ENCODE measurements at places on chromosomes 7 and 10.
A peak's percentile ranks its signal among the peaks of the same experiment; 100 is the strongest.

GRCh38 chr7:36523371-36524101 lies 133.9 kb downstream of the ANLN start:
- no peak for DNase-seq

GRCh38 chr10:22477334-22478287 lies 132.3 kb downstream of the SPAG6 start:
- DNase-seq, result no peak

DNA sequence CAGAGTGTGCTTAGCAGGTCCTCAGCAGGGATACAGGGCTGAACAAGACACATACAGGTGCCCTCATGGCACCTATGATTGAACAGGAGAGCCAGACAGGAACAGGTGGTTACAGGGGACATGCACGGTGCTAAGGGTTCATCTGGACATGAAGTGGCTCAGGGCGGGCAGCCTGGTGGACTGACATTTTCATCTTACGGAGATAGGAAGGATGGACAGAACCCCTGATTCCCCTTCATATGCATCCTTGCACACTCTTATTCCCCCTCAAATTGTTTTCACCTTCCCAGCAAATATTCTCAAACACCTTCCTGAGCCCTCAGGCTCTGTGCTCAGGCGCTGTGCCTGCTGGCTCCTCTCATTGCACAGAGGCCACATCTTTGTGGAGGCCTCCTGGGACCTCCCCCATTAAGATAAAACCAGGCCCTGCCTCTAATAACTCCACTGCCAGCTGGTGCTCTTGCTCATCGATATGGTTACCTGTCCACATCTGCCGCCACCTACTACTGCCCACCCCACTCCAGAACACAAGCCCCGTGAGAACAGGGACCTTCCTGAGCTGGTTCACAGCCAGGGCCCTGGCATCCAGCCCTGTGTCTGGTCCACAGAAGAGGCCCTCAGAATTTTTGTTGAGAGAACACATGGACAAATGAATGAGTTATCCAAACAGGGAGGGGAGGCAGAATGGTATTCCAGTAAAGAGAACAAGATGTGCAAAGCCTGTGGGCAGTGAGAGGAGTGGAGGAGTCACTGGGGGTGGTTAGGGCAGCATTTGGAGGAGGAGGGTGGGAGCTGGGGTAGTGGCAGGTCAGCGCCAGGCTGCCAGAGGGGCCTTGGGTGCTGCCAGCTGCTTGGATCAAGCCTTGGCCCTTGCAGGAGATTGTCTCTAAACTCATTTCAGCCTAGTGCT lies 68.9 kb upstream of the AQP1 start:
- DNase-seq, result peak; percentile 3

DNA sequence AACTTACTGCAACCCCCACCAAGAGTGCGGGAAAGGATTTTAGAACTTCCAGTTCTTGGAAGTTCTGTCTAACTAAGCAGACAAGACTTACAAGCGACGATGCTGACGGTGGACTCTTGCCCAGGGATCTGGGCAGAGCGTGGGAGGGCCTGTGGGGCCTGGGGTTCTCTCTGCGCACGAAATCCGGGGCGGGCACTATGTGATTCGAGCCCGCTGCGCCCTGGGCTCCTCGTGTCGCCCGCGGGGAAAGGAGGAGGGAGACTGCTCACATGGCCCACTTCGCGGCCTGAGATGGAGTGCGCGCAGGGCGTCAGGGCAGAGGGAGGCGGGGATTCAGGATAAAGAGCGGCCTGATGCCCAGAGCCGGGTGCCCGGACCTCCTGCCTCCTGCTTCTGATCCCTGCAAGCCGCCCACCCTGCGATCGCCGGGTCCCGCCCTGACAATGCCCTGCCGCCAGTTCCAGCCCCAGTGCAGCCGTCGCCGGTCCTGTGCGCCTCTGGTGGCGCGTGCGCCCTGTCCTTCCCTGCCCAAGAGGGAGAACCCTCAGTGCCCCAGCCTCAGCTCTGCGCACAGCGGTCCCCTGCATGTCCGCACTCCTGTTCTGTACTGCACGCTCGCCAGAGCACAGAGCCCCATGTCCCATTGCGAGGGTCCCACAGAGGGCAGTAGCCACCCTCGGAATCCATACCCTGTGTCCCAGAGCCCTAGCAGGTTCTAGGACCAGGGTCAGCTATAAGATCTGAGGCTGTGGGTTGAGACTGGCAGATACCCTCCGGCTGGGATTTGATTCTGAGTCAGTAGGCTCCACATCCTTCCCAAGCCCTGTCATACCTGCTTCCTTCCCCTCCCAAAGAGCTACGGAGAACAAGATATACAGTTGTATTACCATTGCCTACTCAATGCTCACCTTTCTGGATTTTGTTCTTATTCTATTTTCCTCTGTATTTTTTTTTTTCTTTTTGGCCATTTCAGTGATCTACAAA lies 99.4 kb upstream of the TMEM106B start:
- DNase-seq, result peak; percentile 26

DNA sequence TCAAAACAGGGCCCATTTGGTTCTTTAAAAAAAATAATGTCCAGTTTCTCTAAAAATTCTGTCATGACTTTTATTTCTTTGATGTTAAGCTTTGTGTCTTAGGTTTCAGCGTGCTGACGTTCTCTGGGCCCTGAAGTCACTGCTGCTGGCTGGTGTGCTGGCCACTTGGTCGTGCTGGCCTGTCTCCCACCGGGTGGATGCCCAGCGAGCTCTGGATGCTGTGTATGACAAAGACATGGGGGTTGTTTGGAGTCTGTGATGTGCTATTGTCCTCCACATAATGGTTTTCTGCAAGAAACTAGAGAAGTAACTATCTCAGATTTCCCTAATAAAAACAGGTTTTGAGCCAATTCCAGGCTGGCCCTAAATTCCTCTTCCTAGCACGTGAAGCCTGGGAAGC lies 9.5 kb upstream of the IDI2 start:
- DNase-seq, result no peak

- DNase-seq, result no peak
Observed at GRCh38 chr7:132417103-132417906, 159.0 kb downstream of the PLXNA4 start.

DNA sequence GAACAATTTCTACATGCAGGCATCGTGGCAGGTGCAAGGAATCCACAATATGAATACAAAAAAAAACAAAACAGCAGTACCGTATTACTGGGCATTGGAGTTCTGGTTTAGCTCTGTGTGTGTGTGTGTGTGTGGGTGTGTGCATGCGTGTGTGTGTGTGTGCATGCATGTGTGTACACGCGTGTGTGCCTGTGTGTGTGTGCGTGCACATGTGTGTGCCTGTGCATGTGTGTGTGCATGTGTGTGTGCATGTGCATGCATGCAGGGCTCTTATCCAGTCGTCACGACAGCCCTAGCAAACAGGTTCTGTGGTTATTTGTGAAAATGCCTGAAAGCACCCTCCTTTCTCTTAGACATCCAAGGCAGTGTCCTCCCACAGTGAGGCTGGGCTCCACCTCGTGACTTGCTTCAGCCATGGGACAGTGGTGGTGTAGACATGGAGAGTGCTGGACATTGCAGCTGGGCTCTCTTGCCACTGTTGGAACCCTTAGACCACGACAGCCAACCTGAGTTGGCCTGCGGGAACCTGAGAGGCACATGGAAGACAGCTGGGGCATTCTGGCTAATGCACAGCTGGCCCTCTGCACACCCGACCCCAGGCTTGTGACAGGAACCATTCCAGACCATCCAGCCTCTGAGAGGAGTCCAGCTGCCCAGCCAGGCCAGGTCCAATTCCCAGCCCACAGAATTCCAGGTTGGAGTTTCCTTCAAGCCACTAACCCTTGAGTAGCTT lies 173.4 kb upstream of the SHH start:
- no peak for DNase-seq

DNA sequence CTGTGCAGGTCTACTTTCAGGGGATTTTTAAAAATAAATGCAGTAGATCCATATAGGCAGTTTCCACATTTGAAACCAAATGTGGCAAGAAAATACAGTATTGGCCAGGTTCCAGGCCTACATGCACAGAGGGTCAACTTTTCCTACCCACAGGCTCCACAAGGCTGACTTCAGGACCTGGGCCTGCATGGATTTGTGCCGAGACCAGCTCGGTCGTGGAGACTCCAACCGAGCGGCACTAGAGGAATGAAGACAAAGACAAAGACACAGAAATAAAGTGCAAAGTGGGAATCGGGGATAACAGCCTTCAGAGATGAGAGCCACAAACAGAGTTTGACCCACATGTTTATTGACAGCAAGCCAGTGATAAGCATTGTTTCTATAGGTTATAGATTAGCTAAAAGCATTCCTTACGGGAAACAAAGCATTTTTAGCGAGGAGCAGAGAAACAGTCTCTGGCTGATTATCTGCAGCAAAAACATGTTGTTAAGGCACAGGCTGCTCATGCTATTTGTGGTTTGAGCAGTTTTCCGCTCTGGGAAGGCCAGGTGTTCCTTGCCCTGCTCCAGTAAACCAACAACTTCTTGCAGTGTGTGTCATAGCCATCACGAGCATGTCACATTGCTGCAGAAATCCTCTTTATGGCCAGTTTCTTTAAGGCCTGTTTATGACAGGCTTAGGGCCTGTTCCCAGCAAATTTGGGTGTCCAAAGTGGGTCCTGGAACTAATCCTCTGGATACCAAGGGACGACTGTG lies 52.6 kb downstream of the ZNF37A start:
- no peak for DNase-seq

DNA sequence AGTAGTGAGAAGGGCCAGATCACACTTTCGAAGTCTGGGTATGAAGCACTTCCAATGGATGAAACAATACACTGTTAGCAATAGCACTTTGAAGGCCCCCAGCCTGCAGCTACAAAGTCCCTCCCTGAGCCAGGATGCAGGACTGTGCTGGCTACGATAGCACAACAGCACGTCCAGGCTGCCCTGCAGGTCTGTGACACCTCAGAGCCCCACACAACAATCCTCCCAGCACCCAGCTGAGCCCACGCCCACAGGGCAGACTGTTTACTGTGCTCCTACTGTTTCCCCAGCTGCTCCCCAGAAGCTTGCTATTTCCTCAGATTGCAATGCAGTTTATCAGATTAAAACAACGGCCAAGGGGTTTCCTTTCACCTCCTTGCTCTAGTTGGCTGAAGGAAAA lies 71.4 kb downstream of the HTR5A start:
- DNase-seq, result no peak

DNA sequence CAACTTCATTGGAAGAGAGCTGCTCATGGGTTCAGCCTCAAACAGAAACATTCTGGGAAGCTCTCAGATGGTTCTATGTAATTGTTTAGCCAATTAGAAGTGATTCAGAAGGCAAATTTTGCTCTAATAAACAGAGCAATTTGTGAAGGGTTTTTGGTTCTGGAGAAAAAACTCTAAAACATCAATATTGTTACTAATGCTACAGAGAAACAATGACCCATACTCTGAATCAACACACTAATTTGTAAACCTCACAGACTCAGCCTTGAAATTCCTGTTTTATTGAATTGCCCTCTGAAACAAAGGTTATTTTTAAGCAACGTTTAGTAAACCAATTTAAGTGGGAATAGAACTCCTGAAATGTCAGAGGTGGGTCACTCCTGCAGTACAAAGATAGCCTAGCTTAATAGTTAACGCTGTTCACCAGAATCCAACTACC lies 171.6 kb upstream of the SVIL start:
- DNase-seq, result no peak

DNA sequence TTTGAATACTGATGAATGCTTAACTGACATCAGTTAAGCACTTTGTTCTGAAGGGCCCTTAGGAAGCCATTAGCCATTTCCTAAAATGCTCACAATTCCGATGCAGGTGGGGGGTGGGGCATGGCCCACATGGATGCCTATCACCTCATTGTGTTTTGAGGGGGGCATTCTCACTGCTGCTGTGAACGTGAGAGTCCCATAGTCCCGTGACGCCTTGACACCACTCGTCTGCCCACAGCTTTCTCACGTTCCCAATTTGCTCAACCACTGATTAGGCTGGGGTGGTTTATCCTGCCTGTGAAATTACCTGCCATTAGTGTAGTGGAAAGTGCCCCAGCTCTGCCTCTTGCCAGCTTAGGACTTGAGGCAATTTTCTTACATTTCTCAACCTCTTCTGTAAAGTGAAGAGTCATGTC lies 31.9 kb downstream of the DUSP5 start:
- peak; percentile 50 for DNase-seq

- peak; percentile 75 for DNase-seq
Observed at GRCh38 chr7:105652359-105652993, 71.2 kb upstream of the EFCAB10 start.

DNA sequence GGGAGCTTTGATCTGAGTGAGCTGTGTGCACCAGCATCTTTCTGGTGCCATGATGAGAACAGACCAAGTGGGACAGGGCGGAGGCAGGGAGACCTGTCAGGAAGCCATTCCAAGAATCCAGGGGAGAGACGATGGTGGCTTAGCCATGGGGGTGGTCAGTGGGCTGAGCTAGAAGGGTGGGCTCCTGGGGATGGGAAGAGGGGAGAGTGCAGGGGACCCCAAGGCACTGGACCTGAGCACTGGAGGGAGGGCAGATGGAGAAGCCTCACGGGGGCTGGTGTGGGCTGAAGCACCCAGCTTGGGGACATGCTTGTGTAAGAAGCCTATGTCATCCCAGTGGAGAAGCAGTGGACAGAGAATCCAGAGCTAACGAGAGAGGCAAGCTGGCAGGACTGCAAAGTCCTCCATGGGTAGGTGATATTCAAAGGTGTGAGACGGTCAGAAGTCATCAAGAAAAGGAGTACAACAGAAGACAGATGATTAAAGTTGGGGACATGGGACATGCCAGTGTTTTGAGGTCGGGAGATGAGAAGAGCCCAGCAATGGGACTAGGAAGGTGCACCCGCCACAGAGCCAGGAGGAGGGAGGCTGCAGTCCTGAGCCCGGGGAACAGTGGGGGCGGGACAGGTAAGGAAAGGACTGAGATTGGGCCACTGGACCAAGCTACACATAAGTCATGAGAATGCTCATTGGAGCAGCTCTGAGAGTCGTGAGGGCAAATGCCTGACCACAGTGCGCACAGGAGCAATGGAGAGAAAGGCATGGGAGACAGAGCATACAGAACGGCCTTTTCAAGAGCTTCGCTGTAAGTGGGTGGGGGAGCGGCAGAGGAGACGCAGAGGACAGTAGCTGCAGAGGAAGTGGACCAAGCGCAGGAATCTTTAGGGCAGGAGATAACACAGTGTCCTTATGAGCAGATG lies 72.0 kb downstream of the GRID1 start:
- no peak for DNase-seq
